ENCODE measurements at places on chromosomes 7 and 10.
A peak's percentile ranks its signal among the peaks of the same experiment; 100 is the strongest.

DNA sequence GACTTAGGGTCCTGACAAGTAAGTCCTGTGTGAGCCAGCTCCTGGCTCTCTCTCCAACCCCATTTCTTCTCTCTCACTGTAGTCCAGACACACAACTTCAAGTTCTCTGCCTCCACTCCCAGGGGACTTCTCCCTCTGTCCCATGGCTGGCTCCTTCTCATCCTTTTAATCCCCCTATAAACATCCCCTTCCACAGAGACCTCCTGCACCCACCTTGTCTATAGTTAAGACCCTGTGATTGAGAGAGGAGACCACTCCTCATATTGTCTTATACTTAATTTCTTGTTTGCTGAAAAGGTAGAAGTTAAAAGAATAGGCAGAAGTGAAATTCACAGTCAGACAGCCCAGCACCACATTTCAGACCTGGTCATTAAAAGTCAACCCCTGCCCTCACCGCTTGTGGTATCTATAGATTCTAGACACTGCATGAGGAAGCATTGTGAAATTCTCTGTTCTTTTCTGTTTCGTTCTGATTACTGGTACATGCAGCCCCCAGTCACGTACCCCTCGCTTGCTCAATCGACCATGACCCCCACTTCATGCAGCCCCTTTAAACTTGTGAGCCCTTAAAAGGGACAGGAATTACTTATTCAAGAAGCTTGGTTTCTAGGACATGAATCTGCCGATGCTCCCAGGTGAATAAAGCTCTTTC is 125.6 kb upstream of the FRMD4A start:
- no peak for DNase-seq

- DNase-seq: no peak
These were observed 61.1 kb upstream of the TMEM196 start for GRCh38 chr7:19834566-19834965.

DNA sequence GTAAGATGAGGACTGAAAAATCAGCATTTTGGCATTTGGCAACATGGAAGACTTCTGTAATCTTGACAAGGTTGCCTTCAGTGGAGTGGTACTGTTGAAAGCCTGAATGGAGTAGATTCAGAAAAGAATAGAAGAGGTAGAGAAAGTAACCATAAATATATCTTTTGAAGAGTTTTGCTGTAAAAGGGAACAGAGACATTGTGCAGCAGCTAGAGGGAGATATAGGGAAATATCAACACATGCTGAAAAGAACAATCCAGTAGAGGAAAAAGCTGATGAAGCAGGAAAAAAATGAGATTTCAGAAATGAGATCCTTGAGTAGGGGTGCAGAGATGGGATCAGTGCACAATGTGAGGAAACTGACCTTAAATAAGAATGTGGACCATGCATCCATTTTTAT is 60.0 kb downstream of the RAPGEF5 start:
- no peak for DNase-seq

GRCh38 chr10:20953120-20953519 is 56.0 kb upstream of the NEBL start:
- DNase-seq: no peak

- DNase-seq: no peak
These were observed 242.3 kb upstream of the AOAH start for GRCh38 chr7:36966636-36967035.

- DNase-seq: no peak
These were observed 421.1 kb upstream of the SEMA3C start for GRCh38 chr7:81339946-81340345.

DNA sequence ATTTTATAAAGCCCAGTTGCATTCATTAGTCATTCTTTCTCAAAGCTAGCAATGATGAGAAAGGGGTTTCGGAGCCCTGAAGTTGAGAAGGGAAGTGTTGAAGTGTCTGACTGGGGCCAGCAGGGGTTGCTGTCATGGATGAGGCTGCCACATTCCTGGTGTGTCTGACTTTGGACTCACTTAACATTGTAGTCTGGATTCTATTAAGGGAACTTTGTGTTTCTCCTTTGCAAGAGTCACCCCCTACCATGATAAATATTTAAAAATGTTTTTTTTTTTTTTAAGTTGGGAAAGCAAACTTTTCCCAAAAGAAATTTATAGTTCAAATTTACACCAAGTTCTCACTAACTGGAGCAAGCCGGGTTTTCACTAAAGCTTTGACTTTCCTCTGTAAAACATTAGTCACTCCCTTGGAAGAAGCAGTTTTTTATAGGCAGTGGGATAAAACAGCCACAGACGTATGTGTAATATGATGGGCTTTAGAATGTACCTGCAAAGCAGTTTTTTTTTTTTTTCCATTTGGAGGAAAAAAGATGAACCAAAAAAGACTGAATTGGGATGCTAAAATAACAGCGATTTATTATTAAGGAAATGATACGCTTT is 243.6 kb downstream of the TWIST1 start:
- DNase-seq: no peak

- no peak for DNase-seq
These were observed 1007.6 kb downstream of the DNAJB9 start for GRCh38 chr7:109577265-109577664.

DNA sequence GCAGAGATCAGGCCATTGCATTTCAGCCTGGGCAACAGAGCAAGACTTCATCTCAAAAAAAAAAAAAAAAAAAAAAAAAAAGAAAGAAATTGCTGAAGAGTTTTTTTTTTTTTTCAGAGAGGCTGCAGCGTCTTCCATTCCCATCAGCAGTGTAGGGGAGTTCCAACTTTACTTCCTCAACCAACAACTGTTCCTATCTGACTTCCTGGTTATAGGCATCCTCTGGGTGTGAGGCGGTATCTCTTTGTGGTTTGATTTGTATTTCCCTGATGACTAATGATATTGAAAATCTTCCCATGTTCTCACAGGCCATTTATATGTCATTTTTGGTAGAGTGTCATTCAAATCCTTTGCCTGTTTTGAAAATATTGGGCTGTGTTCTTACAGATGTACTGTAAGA is 40.2 kb downstream of the PRTFDC1 start:
- no peak for DNase-seq

DNA sequence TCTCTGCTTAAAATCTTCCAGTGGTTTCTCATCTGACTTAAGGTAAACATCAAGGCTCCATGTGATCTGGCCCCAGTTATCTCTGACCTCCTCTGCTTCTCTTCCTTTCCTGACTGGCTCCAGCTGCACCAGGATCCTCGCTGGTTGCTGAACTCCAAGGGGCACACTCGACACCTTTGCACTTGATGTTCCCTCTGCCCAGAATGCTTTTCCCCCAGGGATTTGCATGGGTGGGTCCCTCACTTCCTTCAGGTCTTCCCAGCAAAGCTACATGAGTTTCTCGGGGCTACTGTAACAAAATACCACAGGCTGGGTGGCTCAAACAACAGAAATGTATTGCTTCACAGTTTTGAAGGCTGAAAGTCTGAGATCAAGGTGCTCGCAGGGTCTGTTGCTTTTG is 166.0 kb upstream of the CDCA7L start:
- DNase-seq: peak; percentile 11

DNA sequence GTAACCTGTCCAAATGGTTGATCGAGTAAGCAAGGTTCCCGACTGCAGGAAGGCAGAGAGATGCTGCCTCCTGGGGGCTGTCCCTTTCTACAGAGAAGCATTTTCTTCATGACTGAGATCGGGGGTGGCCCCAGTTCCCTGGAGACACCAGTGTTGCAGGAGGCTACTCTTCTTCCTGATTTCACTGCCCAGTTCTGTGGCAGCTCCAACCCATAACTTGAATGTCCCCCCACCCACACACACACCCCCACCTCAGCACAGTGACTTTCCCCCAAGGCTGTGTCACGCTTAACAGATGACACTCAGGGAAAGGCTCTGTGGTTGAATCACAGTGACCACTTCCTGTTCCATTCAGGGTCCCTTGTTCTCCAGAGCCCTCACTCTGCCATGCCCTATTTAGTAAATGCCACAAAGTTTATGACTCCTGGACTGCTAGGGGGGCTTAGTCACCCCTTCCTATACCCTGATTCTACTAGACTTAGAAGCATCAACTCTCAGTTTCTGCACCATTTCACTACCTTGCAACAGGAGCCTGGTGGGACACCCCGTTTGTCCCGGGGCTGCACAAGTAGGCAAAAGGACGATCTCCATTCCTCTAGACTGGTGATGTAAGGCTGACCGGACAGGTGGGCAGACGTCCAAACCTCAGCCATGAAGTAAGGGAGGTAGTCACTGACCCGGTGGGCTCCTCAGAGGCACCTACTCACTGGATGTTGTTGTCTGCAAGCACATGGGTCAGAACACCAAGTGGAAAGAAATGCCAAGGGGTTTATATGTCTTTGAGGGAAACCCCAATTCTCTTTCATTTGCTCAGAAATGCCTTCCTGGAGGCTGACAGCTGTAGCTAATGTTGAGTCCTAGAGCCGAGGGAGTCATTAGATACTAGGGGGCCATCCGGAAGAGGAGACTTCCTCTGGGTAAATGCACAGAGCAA is 31.3 kb upstream of the SMC3 start:
- DNase-seq: no peak

All from left forelimb (tissue), 1 donor.